ENCODE measurements at places on chromosomes 4 and X.
A peak's percentile ranks its signal among the peaks of the same experiment; 100 is the strongest.

- peak; percentile 45 for DNase-seq
Observed at GRCh38 chr4:40749717-40750460, at the start of gene NSUN7. Gene NSUN7, plus strand, starts transcription at chr4:40749955. Its CDS starts 739 bp downstream, at chr4:40750694.

- DNase-seq = no peak
Observed at GRCh38 chr4:54687887-54688841, 30.4 kb downstream of the KIT start.

- DNase-seq = no peak
Observed at GRCh38 chr4:101039367-101039766, 308.0 kb downstream of the PPP3CA start.

DNA sequence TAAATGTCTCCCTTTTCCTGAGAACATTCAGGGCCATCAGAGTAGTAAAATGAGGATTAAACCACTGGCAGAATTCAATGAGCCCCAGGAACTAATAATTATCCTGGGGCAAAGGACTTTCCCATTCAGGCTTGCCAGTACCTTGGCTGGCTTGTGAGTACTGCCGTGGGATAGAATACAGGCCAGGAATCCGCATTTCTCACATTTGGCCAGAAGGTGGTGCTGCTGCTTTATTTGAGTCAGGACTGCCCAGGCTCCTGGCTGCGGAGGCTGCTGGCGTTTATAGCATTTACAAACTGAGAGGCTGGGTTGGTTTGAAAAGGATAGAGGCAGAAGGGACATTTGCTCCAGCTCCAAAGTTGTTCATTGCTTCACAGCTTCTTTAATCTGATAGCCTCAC, 91.4 kb downstream of the RTL9 start:
- DNase-seq = peak; percentile 65

- DNase-seq = no peak
Observed at GRCh38 chrX:104310090-104310489, 55.4 kb upstream of the ESX1 start.

DNA sequence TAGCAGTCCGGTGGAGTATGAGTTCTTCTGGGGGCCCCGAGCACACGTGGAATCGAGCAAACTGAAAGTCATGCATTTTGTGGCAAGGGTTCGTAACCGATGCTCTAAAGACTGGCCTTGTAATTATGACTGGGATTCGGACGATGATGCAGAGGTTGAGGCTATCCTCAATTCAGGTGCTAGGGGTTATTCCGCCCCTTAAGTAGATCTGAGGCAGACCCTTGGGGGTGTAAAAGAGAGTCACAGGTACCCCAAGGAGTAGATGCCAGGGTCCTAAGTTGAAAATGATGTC, 852 bp downstream of the MAGEH1 start:
- DNase-seq = peak; percentile 8

- DNase-seq = no peak
Observed at GRCh38 chr4:125352521-125352920, 37.8 kb downstream of the FAT4 start.

GRCh38 chrX:136582624-136583023, 50.6 kb downstream of the VGLL1 start:
- no peak for DNase-seq

DNA sequence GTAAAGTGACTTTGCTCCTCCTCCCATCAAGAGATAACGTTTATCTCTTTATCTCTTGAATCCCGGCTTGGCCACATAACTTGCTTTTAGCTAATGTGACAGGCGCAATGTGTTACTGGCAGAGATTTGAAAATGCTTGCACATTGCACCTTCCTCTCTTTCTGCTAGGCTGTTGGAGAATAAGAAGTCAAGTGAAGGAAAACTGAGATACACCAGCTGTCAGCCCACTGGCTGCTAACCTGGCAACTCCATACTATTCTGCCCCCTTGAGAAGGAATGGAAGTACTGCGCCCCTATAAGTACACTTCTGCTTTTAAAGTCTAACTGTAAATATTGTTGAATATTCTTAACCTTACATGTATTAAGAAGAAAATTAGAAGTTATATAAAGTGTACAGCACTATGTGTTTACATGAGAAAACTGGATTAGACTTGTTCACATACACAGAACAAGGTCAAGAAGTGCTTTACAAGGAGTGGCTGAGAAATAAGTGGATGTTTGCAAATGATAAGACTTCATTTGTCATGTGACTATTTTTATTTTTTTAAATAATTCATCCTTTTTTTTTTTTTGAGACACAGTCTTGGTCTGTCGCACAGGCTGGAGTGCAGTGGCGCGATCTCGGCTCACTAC, 424.5 kb upstream of the CTSO start:
- peak; percentile 56 for DNase-seq

GRCh38 chr4:185546335-185546734, 11.0 kb upstream of the PDLIM3 start:
- no peak for DNase-seq

DNA sequence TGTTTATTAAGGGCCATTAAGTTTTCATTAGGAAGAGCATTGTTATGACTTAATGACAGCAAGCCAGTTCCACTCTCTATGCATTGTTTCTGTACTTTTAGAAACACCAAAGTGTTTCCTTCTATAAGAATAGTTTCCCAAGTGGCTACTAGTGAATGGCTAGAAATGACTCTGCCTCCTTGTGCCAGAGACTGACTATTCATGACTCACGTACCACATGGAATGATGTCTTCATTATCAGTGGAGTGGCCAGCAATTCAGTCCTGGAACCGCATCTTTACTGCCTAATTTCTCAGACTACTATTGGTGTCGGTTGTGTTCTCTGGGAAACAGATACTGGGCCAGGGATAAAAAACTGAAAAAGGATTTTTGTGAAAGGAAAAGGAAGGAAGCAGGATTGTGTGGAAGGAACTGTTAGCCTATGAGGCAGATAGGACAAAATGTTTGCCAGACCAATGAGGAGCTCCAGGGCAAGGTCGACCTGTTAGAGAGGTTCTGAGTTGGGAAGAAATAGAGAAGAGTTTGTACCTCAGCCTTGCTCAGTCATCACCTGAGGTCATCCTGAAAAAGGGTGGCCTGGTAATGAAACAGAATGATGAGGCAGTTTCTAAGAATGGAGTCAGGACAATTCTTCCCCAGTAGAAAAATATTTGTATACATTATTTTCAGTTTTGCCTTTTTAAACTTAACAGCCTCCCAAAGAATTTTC, 218.6 kb downstream of the SPCS3 start:
- no peak for DNase-seq

DNA sequence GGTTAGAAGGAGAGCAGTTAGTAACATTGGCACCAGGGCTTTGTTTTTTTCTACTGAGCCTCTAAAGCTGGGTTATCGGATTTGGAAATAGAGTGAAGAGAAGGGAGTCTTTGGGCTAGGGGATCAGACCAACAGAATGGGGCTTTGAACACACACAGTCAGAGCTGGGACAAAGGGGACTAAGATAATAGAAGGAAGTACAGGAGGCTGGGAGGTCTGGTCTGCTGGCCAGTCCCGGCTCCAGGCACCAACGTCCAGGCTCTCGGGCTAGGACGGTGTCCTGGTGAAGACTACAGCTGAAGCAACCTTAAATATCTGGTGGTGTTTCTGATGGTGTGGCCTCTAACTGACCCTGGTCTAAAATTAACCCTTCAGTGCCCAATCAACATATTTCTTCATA, 57.5 kb downstream of the HHIP start:
- no peak for DNase-seq

GRCh38 chr4:74534936-74535335, 90.0 kb downstream of the AREG start:
- DNase-seq = no peak

DNA sequence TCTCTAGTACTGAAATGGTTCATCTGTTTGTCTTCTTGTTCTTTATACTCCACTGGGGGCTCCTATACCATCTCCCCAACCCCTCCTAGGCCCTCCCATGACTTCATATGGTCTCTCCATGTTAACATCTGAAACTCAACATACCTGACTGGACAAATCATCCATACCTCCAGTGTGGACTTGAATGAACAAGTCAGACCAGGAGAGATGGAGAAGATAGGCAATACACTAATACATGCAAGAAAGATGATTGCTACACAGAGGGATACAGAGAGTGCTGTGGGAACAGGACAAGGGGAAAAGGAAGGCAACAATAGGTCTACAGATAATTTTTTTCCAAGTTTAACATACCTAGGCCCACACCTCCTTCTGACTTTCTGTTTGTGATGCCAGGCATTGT, 175.1 kb downstream of the FHIP1A start:
- DNase-seq = no peak

GRCh38 chrX:76453737-76454406, 26.4 kb downstream of the MAGEE1 start:
- DNase-seq = no peak

- DNase-seq = peak; percentile 33
Observed at GRCh38 chr4:113052379-113052951, 3.0 kb downstream of the ANK2 start.

DNA sequence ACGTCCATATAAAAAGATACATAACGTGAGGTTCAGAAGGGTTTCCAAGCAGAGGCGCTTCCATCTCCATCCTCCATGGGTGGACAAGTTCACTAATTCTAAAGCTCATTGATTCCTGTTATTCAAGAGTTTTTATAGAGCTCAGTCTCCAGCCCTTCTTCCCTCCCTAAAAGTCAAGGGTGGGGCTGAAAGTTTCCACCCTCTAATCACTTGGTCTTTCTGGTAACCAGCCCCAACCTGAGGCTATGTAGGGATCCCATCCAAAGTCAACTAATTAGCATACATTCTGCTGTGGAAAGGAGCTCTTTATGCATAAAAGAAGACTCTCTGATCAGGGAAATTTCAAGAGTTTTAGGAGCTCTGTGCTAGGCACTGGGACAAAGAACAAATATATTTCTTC, 46.9 kb upstream of the VEGFC start:
- no peak for DNase-seq

GRCh38 chr4:104716584-104716983, 221.9 kb upstream of the CXXC4 start:
- DNase-seq = no peak

DNA sequence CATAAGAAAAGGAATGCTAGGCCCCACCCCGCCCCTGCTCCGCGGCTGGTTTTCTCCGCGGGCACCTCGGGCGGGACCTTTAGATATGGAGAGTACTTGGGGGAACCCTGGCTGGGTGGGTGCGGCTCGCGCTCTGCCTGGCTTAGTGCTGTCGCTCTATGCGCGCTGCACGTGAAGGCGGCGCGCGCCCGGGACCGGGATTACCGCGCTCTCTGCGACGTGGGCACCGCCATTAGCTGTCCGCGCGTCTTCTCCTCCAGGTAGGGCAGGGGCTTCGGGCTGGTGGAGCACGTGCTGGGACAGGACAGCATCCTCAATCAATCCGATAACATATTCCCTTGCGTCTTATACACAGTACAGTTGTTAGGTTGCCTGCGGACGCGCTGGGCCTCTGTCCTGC, 56.0 kb downstream of the MAGEB10 start:
- DNase-seq = no peak

- peak; percentile 43 for DNase-seq
Observed at GRCh38 chrX:103157496-103158316, 57.2 kb upstream of the BEX4 start.

DNA sequence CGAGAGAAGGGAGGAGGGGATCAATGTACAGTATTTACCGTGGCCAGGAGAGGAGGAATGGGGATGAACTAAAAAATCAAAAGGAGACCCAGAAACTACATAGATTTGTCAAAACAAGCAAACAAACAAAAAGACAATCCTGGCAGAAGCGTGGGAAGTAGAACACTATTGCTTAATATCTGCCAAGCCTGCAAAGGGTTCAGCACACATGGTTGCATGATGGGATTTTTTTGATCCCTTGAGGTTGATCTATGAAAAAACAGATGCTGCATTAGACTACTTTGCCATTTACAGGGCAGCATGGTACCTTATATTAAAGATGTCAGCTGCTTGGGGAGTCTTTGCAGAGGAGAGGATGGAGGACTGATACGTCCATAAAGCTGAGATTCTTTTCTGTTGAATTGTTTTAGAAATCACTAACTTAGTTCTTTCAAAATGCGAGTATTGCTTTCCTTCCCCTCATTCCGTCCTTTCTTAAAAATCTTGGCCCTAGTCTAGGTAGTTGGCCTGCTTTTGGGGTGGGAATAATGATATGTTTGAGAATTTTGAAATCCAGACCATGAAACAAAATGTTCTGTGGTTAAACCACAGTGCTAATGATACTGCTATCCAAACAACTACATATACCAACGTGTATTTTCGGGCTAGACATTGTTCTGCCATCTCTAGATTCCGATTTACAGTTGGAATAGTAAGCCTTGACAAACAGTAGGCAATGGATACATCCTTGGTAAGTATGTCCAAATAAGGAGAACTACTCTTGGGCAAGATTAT, 39.6 kb upstream of the TMEM150C start:
- no peak for DNase-seq

DNA sequence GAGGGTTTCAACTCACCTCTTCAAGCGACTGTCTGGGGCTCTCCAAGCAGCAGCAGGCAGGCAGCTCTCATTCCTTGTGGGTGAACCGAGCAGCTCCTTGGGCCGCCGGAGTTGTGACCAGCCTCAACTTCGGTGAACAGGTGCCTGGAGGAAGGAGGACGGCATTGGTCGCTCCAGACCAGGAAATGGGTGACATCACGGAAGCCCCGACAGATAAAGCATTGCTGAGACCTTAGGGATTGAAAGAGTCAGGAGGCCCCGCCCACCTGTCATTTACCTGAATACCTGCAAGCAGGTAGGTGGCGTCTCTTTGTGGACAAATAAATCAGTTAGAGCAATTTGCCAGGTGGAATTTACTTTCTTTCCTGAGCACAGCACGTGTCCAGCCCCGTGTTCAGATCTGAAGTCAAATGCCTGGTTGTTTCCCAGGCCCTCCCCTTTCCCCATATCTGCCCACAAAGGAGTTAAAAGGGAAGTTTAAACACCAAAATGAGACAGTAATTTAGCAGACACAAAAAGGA, at the start of gene LNX1:
Gene LNX1, minus strand, starts transcription at position 115 of the 521 bp plus-strand sequence. CDS start 17,484 bp downstream, outside the sequence.
- no peak for DNase-seq

DNA sequence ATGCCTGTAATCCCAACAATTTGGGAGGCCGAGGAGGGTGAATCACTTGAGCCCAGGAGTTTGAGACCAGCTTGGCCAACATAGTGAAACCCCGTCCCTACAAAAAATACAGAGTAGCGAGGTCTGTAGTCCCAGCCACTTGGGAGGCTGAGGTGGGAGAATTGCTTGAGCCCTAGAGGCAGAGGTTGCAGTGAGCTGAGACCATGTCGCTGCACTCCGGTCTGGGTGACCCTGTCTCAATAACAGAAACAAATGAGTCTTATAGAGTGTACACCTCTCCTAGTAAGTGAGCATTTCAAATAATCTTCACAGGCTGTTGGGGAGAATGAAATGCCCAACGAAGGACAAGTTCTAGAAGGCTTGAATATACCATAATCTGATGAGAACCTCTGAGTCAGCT, 5.5 kb downstream of the UCHL1 start:
- no peak for DNase-seq

- DNase-seq = no peak
Observed at GRCh38 chr4:28177641-28178040, 1317.0 kb downstream of the STIM2 start.

DNA sequence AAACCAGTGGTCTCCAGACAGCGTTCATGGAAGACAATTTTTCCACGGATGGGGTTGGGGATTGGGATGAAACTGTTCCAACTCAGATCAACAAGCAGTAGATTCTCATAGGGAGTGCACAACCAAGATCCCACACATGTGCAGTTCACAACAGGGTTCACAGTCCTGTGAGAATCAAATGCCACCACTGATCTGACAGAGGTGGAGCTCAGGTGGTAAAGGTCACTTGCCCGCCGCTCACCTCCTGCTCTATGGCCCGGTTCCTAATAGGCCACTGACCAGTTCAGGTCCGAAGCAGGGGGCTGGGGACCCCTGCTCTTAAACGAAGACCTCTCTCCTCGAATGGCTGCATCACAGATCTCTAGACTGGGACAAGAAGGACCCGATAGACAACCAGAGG, 4.4 kb downstream of the APBB2 start:
- no peak for DNase-seq

GRCh38 chrX:1300449-1300848, 31.8 kb downstream of the CSF2RA start:
- no peak for DNase-seq

Data from GM13976 (cell line).